Aorta (tissue), 5 donors: ENCODE measurements at places on chromosomes 13 and 19. TPM values are rescaled to one million over a fixed set of nuclear protein-coding genes. Genes with fewer than 3 reads are reported as not detected.

DNA sequence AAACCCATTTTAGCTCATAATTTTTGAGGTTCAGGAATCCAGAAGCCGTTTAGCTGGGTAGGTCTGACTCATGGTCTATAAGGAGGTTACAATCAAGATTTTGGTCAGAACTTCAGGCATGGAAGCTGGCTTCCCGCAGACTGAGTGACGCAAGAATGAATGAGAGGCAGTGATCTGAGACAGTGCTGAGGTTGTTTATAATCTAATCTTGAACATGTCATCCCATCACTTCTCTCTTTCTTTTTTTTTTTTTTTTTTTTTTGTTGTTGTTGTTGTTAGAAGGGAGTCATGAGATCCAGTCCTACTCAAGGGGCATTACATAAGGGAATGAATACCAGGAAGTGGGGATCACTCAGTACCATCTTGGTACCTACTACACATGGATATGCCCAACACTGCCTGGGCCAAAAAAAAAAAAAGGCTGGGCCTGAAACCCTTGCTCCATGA, 217.4 kb downstream of the DLEU7 start:
- no peak overlapping the region for H3K27ac ChIP-seq
- H3K36me3 ChIP-seq, result no peaks in the 10 kb centered on the region
- peaks cover 5% of the 10 kb centered on the region for H3K4me1 ChIP-seq

DNA sequence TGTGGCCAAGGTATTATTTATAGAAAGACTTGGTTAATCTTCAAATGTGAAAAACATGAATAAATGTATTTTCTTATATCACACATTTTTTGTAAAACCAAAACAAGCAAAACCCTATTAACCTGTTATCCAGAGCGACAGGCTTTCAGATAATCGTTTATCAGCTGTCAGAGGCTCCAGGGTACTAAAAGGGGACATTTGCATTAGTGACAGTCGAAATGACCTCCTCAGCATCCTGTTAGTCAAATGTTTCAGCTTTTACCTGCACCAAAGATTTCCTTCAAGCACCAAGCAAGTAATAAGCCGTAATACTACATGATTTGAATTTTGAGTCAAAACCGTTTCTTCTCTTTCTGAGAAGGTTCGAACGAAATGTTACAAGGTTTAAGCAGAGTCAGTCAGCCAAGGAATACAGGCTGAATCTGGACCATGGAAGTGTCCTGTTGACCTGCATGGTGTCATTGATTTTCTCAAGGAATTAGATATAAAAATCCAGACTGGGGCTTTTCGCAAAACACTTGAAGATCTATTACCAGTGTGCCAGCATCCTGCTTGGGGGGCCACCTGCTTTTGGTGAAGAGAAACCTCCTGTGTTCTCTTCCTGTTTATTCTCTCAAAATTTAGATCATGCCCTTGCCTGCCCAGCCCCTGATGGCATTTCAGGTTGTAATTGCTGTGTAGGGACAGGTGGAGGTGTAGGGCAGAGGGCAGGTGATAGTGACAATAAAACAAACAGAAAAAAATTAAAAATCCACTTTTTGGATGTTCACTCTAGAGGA, 11.3 kb upstream of the RFC3 start:
- H3K27ac ChIP-seq, result no peak overlapping the region
- no peaks in the 10 kb centered on the region for H3K27me3 ChIP-seq
- no peak for DNase-seq
- H3K36me3 ChIP-seq, result no peaks in the 10 kb centered on the region
- H3K4me3 ChIP-seq, result no peak overlapping the region
- no peaks in the 10 kb centered on the region for H3K4me1 ChIP-seq

DNA sequence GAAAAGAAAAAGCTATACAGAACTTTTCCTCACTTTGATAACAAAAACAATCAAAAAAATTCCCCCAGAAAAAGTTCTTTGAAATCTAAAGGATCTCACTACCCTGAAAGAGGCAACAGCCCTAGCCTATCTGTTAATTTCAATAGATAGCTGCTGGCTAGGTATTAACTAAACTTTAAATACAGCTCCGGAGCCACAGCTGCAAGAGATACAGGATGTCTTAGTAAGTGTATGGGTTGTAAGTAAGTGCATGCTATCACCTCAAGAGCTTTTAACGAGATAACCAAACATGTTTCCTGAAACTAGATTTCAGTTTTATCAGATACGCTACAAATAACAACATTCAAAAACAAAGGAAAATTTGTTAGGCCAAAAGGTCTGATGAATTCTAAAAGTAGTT, 148.4 kb downstream of the KLF12 start:
- no peaks in the 10 kb centered on the region for H3K27me3 ChIP-seq
- DNase-seq, result no peak
- no peaks in the 10 kb centered on the region for H3K36me3 ChIP-seq
- no peak overlapping the region for H3K27ac ChIP-seq
- H3K4me1 ChIP-seq, result peaks cover 2% of the 10 kb centered on the region

DNA sequence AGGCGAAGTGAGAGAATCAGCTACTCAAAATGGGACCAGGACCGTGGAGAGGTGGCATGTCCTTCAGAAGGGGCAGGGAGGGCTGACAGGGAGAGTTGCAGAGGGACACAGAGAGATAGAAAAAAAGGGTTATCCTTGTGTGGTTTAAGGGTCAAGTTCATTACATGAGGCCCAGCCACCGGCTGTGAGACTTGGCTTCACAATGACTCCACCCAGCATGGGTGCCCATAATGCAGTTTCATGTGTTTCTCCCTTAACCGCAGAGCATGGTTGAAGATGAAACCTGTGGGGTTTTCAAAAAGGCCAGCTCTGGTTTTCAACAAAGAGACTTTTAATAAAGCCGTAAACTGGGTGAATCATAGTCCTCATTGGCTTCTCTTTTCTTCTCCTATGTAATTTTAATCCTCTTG, 164.6 kb downstream of the KLF5 start:
- no peak overlapping the region for H3K4me3 ChIP-seq
- DNase-seq, result no peak
- no peaks in the 10 kb centered on the region for H3K27me3 ChIP-seq
- no peaks in the 10 kb centered on the region for H3K36me3 ChIP-seq

DNA sequence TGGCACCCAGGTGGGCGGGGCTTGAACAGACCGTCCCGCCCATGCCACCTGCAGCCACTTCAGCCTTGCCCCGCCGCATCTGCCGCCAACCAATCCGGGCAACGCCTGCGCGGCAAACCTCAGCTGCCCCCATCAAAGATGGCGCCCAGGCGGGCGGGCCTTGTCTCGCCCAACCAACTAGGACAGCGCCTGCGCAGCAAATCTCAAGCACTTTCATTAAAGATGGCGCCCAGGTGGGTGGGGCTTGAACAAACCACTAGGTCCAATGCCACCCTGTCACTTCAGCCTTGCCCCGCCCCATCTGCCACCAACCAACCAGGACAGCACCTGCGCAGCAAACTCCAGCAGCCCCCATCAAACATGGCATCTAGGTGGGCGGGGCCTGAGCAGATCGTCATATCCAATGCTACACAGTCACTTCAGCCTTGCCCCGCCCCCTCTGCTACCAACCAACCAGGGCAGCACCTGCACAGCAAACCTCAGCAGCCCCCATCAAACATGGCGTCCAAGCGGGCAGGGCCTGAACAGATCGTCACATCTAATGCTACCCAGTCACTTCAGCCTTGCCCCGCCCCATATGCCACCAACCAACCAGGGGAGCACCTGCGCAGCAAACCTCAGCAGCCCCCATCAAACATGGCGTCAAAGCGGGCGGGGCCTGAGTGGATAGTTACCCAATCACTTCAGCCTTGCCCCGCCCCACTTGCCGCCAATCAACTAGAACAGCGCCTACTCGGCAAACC, 1.4 kb downstream of the PEG3 start:
- H3K36me3 ChIP-seq, result no peaks in the 10 kb centered on the region
- no peak overlapping the region for H3K4me3 ChIP-seq
- H3K4me1 ChIP-seq, result no peaks in the 10 kb centered on the region
- no peaks in the 10 kb centered on the region for H3K27me3 ChIP-seq
- DNase-seq, result peak; percentile 96

GRCh38 chr13:39197647-39198007, 159.4 kb downstream of the NHLRC3 start:
- no peaks in the 10 kb centered on the region for H3K27me3 ChIP-seq
- no peak overlapping the region for H3K27ac ChIP-seq
- no peak for DNase-seq
- peaks cover 3% of the 10 kb centered on the region for H3K4me1 ChIP-seq

GRCh38 chr13:28110414-28110813, 10.0 kb upstream of the FLT3 start:
- DNase-seq, result no peak
- no peak overlapping the region for H3K27ac ChIP-seq
- H3K36me3 ChIP-seq, result no peaks in the 10 kb centered on the region
- no peak overlapping the region for H3K4me3 ChIP-seq
- no peaks in the 10 kb centered on the region for H3K27me3 ChIP-seq

GRCh38 chr19:35355791-35356460, 2.3 kb upstream of the FFAR3 start:
- H3K36me3 ChIP-seq, result no peaks in the 10 kb centered on the region
- no peaks in the 10 kb centered on the region for H3K4me1 ChIP-seq
- no peak overlapping the region for H3K27ac ChIP-seq
- no peaks in the 10 kb centered on the region for H3K27me3 ChIP-seq

DNA sequence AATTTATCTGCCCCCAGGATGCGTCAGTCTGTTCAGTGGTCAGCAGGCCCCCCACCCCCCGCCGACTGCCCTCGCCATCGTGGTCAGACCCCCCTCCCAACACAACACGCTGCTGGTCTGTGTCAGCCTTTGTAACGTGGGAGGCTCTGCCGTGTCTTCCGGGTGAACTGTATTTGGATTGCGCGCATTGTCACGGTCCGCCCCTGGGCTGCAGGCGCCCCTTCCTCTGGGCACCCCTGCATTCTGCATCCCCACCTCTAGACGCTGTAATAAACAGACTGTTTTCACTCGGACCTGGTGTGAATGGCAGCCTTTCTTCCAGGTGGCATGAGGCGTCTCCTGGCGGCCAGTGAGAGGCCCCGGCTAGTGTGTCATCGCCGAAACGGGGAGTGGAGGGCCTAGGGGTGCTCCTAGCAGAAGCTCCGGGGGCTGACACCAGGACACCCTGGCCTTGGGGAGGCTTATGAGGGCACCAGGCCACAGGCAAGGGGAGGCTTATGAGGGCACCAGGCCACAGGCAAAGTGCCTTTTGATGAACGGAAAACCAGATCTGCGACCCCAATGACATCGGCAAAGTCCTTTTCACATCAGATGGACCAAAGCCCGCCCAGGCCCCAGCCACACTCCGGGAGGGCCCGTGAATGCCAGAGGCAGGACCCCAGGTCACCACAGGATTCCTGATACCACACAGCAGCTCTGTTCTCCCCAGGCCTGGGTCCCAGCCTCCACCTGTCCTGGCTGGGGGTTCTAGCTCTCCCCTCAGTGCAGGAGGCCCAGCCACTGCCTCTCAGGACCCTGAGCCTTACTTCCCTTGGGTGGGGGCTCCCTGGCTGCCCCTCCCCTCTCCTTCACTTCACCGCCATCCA, 3.6 kb downstream of the PLEKHJ1 start:
- no peak overlapping the region for H3K27ac ChIP-seq
- no peaks in the 10 kb centered on the region for H3K36me3 ChIP-seq
- no peak for DNase-seq
- H3K27me3 ChIP-seq, result no peaks in the 10 kb centered on the region
- no peaks in the 10 kb centered on the region for H3K4me1 ChIP-seq
- H3K4me3 ChIP-seq, result no peak overlapping the region

- no peak for DNase-seq
- H3K27ac ChIP-seq, result no peak overlapping the region
- no peaks in the 10 kb centered on the region for H3K4me1 ChIP-seq
- H3K4me3 ChIP-seq, result no peak overlapping the region
- no peaks in the 10 kb centered on the region for H3K27me3 ChIP-seq
These were observed 25.9 kb downstream of the RCN3 start for GRCh38 chr19:49553451-49554271.

GRCh38 chr19:19276386-19276785, 3.3 kb upstream of the TM6SF2 start:
- H3K4me1 ChIP-seq, result no peaks in the 10 kb centered on the region
- H3K4me3 ChIP-seq, result no peak overlapping the region
- H3K27me3 ChIP-seq, result no peaks in the 10 kb centered on the region
- H3K27ac ChIP-seq, result no peak overlapping the region
- peaks cover 4% of the 10 kb centered on the region for H3K36me3 ChIP-seq
- DNase-seq, result no peak

DNA sequence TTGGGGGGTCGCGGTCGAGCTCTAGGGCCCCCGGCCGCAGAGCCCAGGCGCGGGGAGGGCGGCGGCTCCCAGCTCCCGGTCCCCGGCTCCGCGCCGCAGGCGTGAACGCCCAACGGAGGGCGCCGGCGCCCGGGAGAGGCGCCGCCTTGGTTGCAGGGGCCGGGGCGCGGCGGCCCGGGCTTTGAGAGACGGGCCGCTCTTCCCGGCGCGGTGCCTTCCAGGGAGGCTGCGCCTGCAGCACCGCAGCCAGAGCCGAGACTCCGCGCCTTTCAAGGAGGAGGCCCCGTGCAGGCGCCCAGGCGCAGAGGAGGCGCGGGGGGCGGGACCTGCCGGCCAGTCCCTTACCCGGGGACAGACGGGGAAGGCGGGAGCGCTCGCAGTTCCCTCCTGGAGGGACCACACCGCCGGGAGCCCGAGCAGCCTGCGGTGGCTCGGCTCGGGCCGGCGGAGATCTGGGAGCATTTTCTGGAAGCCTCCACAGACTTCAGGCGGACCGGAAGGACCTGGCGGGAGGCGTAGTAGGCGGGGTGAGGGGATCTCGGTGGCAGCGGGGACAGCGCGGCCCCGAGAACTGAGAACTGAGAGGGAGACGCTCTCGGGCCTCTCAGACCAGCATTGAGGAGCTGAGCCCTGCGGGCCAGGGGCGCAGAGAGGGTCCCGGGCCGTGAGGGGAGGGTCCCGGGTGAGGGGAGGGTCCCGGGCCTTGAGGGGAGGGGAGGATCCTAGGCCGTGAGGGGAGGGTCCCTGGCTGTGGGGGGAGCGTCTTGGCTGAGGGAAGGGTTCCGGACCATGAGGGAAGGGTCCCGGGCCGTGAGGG, 25.5 kb upstream of the MCF2L start:
- no peak overlapping the region for H3K27ac ChIP-seq
- no peaks in the 10 kb centered on the region for H3K27me3 ChIP-seq
- no peaks in the 10 kb centered on the region for H3K4me1 ChIP-seq
- no peaks in the 10 kb centered on the region for H3K36me3 ChIP-seq
- peak; percentile 72 for DNase-seq

- H3K36me3 ChIP-seq, result no peaks in the 10 kb centered on the region
- H3K27me3 ChIP-seq, result no peaks in the 10 kb centered on the region
- no peak for DNase-seq
- H3K4me1 ChIP-seq, result no peaks in the 10 kb centered on the region
- H3K4me3 ChIP-seq, result no peak overlapping the region
- no peak overlapping the region for H3K27ac ChIP-seq
These were observed 5.8 kb downstream of the KIRREL2 start for GRCh38 chr19:35862528-35862927.

DNA sequence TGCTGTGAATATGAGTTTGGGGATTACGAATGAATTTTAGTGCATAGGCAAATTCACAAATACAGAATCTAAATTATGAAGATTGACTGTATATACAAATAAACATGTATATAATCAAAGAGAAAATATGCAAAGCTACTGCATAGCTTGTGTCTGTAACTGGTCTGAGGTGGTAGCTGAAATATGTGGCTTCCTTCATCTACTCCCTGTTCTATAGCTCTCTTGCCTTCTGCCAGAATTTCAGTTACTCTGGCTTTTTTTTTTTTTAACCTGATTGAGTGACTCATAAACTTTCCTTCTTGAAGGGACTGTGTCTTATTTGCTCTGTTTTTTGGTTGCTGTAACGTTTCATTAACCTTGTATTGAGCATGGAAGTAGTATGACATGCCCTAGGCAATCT, 26.6 kb downstream of the DNAJC3 start:
- H3K27me3 ChIP-seq, result no peaks in the 10 kb centered on the region
- H3K4me1 ChIP-seq, result peaks cover 4% of the 10 kb centered on the region
- DNase-seq, result no peak
- H3K4me3 ChIP-seq, result no peak overlapping the region
- H3K27ac ChIP-seq, result no peak overlapping the region

ZNF30 gene
- total RNA-seq, result 1.9 TPM

CD33 gene
- total RNA-seq, result 15.0 TPM

ZNF285 gene
- total RNA-seq, result 3.1 TPM

SYNE4 gene
- total RNA-seq, result 1.0 TPM

PVR gene
- 44.2 TPM for total RNA-seq

CBARP gene
- total RNA-seq, result 3.0 TPM
